NCI-H2081 treated with DMSO at 0.1 percent for 48 hours (cell line): ENCODE measurements at places on chromosomes 7 and 10.

GRCh38 chr10:60399328-60399727, 9.7 kb upstream of the ANK3 start:
- peak; percentile 15 for DNase-seq

DNA sequence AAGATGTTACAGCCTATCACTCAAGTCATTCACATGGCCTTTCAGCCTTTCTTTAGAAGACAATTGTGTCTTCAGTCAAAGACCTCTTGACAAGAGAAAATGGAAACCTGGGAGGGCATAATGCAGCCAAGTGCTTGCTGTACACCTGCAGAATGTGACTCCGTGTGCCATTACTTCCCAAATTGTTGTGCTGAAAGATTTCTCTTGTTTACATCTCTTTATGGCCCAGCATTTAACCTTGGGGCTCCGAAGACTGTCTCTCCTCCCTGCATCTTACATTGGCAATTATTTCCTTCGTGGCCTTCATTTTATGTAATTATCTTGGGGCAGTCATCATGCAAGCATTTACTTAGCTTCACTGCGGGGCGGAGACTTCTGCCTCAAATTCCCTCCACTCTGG, 287.0 kb downstream of the TCF7L2 start:
- DNase-seq, result no peak

- no peak for DNase-seq
Observed at GRCh38 chr10:5570979-5571810, 46.4 kb downstream of the CALML3 start.

- peak; percentile 28 for DNase-seq
Observed at GRCh38 chr7:135645296-135645904, 16.9 kb upstream of the STMP1 start.

- no peak for DNase-seq
Observed at GRCh38 chr10:124252097-124252715, 158.8 kb upstream of the CHST15 start.

DNA sequence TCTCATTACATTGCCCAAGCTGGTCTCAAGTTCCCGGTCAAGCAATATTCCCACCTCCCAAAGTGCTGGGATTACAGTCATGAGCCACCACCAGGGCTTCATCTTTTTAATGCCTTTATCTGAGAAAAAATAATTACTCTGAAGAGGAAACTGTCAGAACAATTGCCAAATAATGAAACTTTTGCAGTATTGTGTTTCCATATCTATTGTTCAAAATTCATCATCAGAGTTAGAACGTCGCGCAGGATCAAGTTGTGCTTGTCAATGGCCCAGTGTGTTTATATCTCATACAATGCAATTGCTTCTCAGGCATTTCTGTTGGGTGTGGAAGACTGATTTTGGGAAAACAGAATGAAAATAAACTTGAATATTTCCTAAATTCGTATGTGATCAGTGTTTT, 143.1 kb downstream of the ARID5B start:
- no peak for DNase-seq

GRCh38 chr10:122286867-122287266, 15.8 kb downstream of the BTBD16 start:
- DNase-seq, result no peak

DNA sequence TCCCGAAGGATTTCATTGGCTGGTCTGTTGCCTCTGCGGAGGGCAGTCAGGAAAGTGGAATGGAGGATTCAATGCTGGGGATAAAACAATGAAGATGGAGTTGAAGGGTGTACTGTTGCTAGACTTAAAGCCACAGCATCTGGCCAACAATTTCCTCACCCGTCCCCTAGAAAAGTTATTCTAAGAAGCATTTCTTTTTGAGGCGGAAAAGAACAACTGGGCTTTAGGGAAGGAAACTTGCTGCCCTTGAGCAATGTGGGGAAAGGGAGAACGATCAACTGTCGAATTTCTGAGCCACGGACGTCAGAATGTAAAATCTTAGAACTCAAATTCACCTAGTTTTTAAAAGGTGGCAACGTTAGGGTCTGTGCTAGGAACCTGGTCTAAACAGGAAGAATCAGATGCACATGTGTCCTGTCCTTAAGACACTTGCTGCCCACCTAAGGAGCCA, 664 bp downstream of the FMC1 start:
- DNase-seq, result peak; percentile 77

- DNase-seq, result no peak
Observed at GRCh38 chr7:869348-869747, 7.0 kb upstream of the GET4 start.

GRCh38 chr10:89301232-89301631, 614 bp upstream of the IFIT2 start:
- no peak for DNase-seq

DNA sequence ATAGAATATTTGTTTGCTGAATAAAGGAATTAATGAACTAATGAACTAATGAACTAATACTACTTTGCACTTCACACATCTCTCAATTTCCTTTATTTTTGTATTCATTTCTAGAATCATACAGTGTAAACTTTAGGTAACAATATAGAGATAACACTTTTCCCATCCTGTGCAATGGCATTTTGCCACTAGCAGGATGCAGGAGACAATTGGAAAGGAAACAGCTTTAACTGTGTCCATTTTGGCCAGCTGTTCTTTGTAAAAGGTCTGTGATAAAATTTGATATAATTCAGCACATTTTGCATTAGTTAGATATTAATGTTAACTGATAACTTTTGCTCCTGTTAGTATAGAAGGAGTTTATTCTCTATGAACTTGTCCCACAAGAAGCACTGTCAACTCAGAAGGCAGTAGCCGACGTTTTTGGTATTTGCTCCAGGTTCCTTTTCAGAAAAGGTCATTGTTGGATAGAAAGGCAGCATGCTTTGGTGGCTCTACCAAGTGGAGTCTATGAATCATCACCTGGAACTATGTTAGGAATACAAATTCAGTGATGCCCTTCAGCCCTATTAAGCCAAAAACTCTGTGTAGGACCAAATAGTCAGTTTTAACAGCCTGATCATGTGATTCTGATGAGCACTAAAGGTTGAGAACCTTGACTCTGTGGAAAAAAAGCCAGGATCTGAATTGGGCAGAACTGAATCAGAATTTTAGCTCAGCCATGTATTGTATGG, 86.6 kb downstream of the NRG3 start:
- no peak for DNase-seq

GRCh38 chr10:7541137-7542087, 125.4 kb downstream of the ITIH5 start:
- no peak for DNase-seq

DNA sequence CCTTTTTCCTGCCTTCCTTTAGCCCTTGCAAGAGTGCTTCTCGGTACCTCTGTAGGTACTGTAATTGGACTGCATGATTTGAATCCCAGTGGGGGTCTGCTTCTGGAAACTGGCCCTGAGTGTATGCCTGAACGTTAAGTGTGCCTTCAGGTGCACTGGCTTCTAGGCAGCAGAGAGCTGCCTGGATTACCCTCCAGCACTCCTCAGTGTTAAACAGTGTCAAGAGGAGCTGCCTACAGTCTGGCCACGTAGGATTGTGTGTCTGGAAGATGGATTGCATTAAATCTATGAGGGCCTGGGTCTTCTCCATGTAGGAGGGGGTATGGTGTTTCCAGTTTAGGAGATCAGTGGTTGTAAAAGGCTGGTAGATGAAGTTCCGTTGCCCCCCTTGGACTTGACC, 103.7 kb downstream of the TRIM24 start:
- no peak for DNase-seq

DNA sequence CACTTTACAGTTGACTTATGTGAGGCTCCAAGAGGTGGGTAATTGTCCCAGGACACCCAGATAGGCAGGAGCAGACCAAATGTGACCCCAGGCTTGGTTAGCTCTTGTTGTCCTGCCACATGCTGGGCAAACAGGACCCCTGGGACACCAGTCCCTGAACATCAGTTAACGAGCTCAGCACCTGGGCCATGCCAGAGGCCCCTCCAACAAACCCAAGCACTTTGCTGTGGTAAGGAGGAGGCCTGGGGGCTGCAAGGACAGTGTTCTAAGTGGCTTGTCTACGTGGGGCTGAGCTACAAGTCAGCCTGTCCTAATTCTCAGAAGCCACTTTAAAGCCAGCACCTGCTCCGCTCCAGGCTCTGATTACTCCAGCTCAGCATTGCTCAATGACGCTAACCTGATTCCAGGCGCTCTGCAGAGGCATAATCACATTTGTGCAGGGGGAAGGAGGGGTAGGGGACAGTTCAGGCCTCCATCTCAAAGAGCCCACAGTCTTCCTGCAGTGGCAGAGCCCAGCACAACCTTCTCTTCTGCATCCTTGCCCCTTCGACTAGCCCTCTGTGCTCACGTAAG, 57.2 kb downstream of the DDC start:
- DNase-seq, result no peak

GRCh38 chr10:60732198-60732806, 46.0 kb upstream of the CDK1 start:
- DNase-seq, result no peak

GRCh38 chr10:31070025-31070424, 38.4 kb upstream of the ZNF438 start:
- no peak for DNase-seq

DNA sequence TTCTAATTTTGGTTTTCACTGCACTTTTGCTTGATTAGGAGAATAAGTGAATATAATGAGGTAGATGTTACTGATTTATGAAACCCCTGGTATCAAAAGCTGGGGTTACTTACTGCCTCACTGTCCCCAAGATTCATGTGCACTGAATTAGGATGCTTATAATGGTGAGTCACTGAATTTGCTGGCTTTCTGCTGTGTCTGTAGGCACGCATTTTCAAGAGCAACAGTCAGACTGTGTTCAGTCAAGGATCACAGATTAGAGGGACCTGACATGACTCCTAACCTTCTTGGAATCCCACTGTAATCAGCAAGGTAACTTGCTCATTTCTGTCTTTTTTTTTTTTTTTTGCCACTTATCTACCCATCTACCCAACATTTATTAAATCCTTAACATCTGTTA, 59.7 kb downstream of the GPR85 start:
- no peak for DNase-seq

DNA sequence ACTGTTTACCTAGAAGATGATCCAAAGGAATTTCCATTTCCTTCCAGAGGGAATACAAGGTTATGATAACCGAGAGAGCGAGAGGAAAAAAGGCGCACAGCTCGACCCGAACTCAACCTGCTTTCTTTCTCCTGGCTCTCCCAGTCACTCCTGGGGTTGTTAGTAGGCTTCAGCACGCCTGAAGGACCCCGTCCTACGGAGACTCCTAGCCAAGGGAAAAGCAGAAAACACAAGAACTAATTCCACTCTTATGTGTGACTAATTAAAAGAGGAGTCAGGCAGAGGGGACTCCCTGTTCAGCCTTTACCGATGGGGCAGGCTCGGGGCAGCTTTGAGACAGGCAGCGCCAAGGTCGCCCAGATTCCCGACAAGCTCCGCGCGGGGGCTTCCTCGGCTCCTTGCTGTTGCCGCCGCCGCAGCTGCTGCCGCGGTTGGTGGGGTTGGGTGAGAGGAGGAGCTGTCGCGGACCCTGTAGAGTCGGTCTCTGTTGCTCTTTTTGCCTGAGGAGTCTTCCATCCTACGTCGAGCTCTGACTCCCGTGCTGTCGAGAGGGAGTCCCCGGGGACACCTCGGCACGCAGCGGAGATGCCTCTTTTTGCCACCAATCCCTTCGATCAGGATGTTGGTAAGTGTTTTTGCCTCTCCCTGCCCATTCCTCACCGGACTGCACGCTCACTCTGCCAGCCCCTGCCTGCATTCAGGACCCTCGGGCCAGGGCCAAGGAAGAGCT, at the start of gene STAM:
STAM (plus strand) TSS at position 397 of the 730 bp plus-strand sequence; CDS start at position 586, 189 bp downstream.
- peak; percentile 80 for DNase-seq

- DNase-seq, result no peak
Observed at GRCh38 chr10:60536529-60537114, 146.9 kb upstream of the ANK3 start.

DNA sequence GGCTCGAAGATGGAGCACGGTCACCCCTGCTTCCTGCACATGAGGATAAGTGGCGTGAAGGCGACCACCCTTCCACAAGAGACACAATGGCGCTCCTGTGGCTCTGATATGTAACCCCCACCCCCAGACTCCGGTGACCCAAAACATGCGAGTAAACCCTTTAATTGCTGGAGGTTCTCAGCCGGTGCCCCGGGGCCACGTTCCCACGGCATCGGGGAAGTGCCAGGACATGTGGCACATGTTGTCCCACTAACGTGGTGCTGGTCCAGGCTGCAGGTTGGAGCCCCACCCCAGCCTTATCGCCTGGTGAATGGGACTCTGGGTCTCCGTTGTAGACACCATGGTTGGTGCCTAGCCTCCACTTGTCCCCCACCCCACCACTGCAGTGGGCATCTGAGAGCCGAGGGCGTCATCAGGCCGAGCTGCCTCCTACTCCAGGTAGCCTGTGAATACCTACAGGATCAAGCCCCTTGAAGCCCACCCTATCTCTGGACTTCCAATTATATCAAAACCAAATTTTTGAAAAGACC, 132.8 kb downstream of the PRKAG2 start:
- DNase-seq, result no peak

DNA sequence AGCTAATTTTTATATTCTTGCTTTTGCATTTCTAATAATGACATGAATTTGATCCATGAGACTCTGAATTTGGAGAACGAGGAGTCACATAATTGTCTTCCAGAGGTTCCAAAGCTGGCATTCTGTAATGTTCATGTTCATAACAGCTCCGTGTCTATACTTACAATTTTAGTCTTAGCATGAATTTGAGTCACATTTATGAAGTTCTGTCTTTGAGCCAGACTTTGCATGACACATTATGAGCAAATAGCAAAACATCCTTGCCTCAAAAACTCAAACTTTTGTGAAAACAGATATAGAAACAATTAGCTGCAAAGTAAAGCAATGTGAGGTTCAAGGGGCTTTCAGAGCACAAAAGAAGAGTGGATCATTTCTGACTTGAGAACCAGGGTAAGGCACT, 44.5 kb upstream of the CAV2 start:
- DNase-seq, result no peak

- DNase-seq, result no peak
Observed at GRCh38 chr10:113853578-113854012, 287 bp downstream of the DCLRE1A start.

DNA sequence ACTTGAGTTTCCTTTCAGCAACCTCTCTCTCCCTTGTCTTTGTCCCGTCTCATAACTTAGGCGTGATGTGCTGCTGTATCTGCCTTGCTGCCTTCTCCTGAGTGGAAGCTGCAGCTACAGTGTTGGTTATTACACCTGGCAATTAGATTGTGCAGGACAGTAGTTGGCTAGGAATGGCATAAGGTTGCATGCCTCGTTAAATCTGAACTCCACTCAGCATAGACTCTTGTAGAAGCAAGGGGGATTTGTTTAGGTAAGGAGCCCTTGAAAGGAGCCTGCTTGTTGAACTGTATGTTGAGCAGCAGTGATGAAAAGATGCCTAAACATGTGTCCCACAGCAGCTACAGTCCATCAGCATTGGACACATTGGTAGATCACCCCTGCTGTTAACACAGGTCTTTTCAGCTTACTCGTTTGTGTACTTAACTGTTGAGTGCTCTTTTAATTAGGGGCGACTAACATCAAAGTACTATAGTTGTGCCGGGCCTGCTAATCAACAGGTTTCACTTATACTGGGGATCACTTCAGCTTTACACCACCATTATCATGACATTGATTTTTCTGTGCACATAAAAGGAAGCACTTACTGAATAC, 225.0 kb downstream of the AUTS2 start:
- no peak for DNase-seq
